ENCODE measurements at places on chromosomes 1 and 21.

GRCh38 chr1:203486618-203487370 lies 7.2 kb upstream of the OPTC start:
- no peak overlapping the region for H3K4me3 ChIP-seq
- peaks cover 7% of the 10 kb centered on the region for H3K4me1 ChIP-seq
- no peaks in the 10 kb centered on the region for H3K36me3 ChIP-seq
- no peak overlapping the region for H3K27ac ChIP-seq

- no peak for DNase-seq
- H3K4me3 ChIP-seq: no peak overlapping the region
- no peaks in the 10 kb centered on the region for H3K27me3 ChIP-seq
- no peak overlapping the region for H3K27ac ChIP-seq
- H3K4me1 ChIP-seq: no peaks in the 10 kb centered on the region
These were observed 463.3 kb downstream of the DPYD start for GRCh38 chr1:97457446-97458089.

DNA sequence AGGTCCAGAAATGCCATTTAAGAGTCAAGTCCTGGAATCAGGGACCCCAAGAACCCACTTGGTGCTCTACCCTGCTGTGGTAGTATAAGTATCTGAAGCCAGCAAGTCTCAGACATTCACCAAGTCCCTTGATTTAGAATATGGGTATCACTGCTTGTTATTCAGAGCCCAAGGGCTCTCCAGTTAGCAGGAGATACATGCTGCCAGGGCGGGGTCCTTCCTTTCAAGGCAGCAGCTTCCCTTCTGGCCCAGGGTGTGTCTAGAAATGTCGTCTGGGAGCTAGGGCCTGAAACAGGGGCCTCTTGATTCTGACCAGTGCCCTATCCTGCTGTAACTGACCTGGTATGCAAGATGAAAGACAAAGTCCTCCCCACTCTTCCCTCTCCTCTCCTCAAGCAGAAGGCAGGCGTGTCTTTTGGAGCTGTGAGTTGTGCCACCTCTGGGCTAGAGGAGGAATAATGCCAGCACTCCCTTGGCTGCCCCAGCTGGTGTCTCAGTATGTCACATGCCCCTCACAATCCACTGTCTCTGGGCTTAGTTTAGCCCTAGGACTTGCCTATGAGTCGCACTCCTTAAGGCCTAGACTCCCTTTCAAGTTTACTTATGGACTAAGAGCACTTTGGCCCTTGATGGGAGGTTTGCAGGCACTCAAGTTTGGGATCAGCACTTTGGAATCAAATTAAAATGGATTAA lies 200.2 kb downstream of the MRPL39 start:
- H3K27ac ChIP-seq: no peak overlapping the region
- no peaks in the 10 kb centered on the region for H3K27me3 ChIP-seq
- no peak overlapping the region for H3K4me3 ChIP-seq
- no peaks in the 10 kb centered on the region for H3K36me3 ChIP-seq
- no peaks in the 10 kb centered on the region for H3K4me1 ChIP-seq
- no peak for DNase-seq

GRCh38 chr1:3779265-3779911 lies 6.8 kb downstream of the SMIM1 start:
- no peak overlapping the region for H3K4me3 ChIP-seq
- no peaks in the 10 kb centered on the region for H3K27me3 ChIP-seq
- peaks cover 63% of the 10 kb centered on the region for H3K36me3 ChIP-seq
- H3K27ac ChIP-seq: no peak overlapping the region
- no peak for DNase-seq

Measured in trophoblast cell (in vitro differentiated cells and primary cell).